Tibial artery (tissue), 4 donors: ENCODE measurements at places on chromosomes 16 and 17.
A peak's percentile ranks its signal among the peaks of the same experiment; 100 is the strongest.

DNA sequence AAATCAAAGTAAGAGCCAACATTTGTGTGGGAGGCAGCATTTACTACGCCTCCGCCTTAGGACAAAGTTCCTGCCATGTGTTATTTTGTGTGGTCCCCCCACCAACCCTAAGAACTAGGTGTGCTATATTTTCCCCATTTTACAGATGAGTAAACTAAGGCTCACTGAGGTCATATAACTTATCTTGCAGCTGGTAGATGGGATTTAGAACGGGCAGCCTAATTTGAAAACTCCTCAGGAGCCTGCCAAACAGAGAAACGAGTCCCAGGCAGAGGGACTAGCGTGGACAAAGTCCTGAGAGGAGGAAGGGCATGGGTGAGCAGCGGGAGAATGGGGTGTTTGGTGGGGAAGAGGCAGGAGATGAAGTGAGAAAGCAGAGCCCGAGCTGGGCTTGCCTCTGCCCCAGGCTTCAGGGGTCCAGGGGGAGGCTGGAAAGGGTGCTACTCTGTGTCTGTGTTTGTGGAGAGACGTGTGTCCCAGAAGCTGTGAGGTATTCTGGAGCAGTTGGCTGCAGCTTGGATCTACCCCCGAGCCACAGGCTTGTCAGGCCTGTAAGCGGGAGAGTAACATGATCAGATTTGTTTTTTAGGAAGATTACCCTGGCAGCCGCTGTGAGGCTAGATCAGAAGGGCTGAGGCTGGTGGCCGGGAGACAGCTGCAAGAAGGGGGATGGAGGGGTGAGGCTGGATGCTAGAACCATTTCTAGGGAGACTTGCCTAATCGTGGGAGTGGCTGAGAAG lies 5.0 kb downstream of the MLLT6 start:
- DNase-seq, result no peak

DNA sequence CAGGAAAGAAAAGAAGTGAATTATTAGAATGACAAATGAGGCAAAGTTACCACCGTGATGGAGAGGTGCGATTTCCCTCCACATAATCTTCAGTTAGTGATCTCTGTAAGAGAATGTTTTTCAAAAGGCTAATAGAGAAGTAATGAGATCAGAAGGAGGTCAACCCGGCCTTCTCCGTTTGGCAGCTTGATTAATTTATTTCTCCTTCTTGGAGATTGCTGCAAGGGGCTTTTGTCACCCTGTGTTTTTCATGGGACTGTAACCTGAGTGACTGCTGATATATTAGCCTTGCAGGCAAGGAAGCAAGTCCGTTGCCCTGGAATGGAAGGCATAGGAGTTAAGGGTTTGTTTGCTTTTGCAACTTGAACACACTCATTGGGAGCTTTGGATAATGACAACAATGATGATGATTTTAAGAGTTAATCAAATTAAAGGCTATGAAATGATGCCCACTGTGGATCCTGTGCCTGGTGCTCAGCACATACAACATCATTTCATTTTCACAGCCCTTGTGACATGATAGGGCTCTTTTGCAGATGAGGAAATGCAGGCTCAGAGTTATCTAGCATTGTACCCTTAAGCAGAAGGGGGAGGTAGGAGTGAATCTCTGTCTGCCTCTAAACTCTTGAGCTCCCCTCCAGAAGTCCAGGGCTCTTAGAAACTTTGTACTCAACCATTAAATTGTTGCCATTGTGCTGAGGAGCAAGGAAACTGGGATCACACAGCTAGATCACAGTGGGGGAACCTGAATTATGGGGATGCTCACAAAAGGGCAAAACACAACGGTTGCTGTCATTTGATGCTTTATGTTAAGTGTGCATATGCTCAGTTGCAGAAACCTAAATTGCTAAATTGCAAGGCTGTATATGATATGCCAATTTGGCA lies 226.3 kb downstream of the WWOX start:
- DNase-seq, result no peak

GRCh38 chr16:89667633-89668032 lies 10.0 kb downstream of the SPATA33 start:
- no peak for DNase-seq

DNA sequence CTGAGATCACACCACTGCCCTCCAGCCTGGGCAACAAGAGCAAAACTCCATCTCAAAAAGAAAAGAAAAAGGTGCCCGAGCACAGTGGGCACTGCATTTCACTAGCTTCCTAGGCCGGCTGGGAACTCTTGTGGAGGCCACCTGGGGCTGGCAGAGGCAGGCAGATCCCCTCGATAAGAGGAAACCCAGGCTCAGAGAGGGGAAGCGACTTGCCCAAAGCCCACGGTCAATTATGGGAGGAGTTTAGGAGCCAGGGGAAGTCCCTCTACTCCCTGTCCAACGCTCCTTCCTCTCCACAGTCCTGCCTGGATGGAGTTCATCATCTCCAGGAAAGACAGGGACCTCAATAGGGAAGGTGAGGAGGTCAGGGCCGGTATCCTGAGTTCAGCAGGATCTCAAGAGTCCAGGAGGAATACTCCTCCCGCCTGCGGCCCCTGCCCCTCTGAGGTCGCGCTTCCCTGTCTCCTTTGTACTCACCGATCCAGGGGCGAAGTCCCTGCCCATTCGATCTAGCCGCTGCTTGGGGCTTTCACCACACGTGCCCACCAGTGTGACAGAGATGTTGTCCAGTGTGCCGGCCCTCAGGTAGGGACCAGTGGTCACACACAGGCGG lies 841 bp downstream of the ALOXE3 start:
- DNase-seq, result no peak

GRCh38 chr17:17763734-17764133 lies 73.1 kb downstream of the SREBF1 start:
- no peak for DNase-seq

DNA sequence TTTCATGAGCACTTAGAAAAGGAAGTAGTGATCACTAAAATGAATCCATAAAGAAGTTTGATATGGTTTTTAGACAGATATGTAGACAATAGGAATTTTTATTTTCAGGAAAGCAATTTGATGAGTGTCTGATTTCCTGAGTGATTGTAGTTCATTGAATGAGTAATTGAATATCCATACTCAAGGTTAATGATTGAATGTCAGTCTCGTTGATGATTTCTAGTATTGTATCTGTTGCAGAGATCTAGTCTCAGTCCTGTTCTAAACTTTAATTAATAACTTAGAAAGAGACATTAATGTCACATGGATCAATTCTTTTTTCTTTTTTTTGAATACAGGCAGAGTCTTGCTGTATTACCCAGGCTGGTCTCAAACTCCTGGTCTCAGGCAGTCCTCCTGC lies 78.3 kb downstream of the NLK start:
- no peak for DNase-seq

GRCh38 chr17:35491417-35491816 lies 42.9 kb upstream of the SLFN13 start:
- no peak for DNase-seq

GRCh38 chr16:66908116-66908515 lies 10.6 kb downstream of the CDH16 start:
- DNase-seq, result no peak

- DNase-seq, result no peak
Measured at GRCh38 chr17:61402978-61403800, 3.5 kb downstream of the TBX2 start.

- no peak for DNase-seq
Measured at GRCh38 chr16:84868829-84869472, 49.2 kb downstream of the CRISPLD2 start.

DNA sequence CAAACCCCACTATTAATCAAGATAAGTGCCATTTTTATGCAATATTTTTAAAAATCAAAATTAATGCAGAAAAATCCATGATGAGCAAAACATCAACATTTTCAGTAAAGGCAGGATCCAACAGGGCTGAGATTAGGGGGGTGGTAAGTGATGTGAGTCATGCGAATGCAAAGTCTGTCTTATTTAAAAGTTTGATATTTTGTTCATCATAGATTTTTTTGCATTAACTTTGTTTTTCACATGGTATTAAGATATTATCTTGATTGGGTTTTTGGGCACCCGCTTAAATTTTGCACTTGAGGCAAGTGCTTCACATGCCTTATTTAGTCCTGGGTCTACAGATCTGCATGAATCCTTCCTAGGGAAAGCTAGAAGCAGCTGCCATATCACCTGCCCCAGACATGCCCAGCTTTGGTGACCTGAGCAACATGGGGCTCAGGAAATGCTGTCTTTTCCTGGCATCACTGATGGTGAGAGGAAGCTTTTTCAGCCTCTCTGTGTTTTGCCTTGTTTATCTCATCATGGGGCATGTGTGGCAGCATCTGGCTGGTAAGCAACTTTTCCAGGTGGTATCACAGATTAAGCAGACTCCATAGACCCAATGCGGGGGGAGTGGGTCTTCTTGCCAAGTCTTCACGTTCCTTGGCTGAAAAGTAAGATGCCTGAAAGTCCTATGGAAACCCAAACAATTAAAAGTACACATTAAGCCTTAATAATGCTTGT lies 57.6 kb upstream of the NFAT5 start:
- DNase-seq, result no peak

DNA sequence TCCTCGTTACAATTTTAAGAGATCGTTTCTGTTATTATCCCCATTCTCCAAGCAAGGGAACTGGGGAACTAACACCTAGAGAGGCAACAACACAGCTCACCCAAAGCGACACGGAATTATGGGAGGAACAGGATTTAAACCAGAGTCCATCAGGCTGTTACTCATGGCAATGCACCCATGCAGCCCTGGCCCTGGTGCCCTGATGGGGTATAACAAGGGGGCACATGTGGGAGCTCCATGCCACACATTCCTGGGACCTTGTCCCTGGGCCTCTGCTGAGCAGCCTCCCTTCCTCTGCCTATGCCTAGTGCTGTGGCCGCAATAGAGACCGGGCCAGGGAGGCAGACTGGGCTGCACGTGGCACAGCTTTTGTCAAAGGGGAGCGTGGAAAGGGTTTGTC lies 13.3 kb upstream of the RCVRN start:
- no peak for DNase-seq

- DNase-seq, result no peak
Measured at GRCh38 chr16:81107511-81107910, 11.3 kb upstream of the GCSH start.

GRCh38 chr17:83080579-83080857 lies 1.1 kb downstream of the METRNL start:
- DNase-seq, result no peak

- no peak for DNase-seq
Measured at GRCh38 chr16:57969451-57970123, 1.3 kb downstream of the CNGB1 start.

- no peak for DNase-seq
Measured at GRCh38 chr16:3007957-3008689, 4.6 kb upstream of the CLDN9 start.

GRCh38 chr16:314795-315299 lies 31.9 kb downstream of the PDIA2 start:
- DNase-seq, result no peak

GRCh38 chr17:66675273-66675990 lies 159.5 kb upstream of the CACNG5 start:
- DNase-seq, result no peak

DNA sequence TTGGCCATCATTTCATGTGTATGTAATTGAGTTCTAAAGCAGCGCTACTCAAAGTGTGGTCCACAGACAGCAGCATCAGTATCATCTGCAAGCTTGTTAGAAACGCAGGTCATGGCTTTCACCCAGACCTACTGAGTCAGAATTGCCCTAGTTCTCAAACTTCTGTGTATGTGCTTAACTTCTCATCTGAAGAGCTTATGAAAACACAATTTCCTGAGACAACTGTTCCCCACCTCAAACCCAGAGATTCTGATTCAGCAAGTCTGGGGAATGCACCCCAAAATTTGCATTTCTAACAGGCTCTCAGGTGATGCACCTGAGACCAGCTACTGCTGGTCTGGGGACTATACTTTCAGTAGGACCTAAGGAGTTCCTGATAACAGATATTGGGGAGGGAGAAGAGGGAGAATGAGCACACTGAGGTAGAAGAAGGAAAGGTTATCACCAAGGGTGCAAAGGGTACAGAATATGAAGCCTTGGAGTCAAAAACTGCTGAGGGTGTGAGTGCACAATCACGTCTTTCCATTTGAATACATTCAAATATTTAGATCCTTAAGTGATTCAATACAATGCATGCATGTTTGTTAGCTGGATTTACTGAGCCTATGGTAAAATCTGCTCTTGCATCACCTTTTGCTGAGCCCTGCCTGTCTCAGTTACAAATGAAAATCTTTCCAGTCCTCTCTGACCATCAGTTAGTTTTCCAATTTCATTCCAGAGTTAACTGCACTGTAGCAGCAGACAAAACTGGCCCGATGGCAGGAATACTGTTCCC lies 29.2 kb upstream of the SKAP1 start:
- DNase-seq, result no peak

GRCh38 chr16:27452569-27453493 lies 50.9 kb downstream of the IL21R start:
- DNase-seq, result no peak

GRCh38 chr16:51141106-51141505 lies 10.0 kb downstream of the SALL1 start:
- DNase-seq, result no peak

- DNase-seq, result no peak
Measured at GRCh38 chr17:42342242-42343008, 45.8 kb downstream of the STAT3 start.

DNA sequence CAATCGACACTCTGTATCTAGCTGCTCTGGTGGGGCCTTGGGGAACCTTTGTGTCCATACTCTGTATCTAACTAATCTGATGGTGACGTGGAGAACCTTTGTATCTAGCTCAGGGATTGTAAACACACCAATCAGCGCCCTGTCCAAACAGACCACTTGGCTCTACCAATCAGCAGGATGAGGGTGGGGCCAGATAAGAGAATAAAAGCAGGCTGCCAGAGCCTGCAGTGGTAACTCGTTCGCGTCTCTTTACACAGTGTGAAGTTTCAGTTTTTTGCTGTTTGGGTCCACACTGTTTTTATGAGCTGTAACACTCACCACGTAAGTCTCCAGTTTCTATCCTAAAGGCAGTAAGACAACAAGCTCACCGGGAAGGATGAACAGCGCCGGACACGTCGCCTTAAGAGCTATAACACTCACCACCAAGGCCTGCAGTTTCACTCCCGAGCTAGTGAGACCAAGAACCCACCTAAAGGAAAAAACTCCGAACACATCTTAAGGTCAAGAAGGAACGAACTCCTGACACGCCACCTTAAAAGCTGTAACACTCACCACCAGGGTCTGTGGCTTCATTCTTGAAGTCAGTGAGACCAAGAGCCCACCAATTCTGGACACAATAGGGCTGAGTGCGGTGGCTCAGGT lies 64.6 kb downstream of the KPNA2 start:
- no peak for DNase-seq

DNA sequence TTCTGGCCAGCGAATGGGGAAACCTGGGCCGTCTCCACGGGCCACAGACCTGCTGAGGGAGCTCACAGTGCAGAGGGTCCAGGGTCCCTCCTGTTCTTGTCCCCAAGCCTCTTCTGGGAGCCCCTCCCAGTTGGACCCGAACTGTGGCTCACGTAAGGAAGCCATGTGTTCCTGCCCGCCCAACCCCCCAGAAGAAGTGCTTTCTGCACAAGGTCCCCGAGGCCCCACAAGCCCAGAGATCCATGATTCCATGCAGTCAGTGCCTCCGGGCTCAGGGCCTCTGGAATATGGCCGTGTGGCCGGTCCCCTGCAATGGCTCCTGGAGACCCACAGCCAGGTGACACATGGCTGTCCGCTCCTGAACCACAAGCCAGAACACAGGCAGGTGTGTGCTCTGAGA lies 272.4 kb downstream of the C16orf95 start:
- peak; percentile 46 for DNase-seq

GRCh38 chr16:49844359-49844758 lies 11.6 kb downstream of the ZNF423 start:
- no peak for DNase-seq
